Skin of body (tissue), 3 donors: ENCODE measurements at places on chromosomes 13 and 19.
A peak's percentile ranks its signal among the peaks of the same experiment; 100 is the strongest.

DNA sequence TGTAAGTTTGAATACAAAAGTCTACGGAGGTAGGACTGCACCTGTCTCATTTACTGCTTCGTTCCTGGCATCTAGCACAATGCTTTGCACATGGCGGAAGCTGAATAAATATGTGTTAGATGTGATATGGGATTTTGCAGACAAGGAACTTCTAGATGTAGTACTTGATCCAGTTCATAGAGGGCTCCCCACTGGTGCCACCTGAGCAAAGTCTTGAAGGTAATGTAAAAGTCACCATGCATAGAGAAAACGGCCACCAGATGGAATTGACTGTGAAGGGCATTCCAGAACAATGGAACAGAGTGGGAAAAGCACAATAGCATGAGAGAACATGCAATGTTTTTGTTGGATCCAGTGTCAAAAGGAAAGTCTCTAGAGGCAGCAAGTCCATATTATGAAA, 209.3 kb downstream of the HS6ST3 start:
- no peak for DNase-seq

DNA sequence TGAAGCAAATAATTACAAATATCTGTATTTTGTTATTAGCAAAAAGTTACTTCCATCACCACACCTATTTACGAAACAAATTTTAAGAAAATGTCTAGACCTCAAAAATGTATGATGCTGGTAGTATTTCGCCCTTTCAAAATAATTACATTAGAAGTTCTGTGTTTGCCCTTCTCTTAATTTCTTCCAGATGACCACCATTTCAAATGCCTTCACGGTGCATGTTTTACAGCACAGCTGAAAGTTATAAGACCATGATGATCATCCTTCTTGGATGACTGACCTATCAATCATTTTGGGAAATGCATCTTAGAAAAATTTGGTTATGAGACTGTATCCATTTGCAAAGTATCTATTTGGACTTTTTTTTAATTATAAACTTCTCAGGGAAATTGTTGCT, 390.8 kb downstream of the SLITRK6 start:
- DNase-seq, result no peak

DNA sequence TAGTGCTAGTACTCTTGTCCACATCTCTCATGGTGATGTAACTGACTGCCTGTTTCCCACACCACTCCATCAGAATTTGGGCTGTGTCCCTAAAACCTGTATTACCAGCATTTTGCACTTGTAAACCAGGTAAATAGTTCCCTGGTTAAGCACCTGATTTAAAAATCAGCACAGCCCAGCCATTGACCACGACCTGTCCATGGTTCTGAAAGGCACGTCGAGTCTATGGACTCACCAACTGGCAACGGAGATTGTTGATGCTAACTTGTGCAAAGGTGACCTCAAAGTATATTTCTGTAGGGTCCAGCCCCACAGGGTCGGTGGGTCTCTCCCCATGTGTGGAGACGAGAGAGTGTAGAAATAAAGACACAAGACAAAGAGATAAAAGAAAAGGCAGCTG, 46.7 kb upstream of the ZNF835 start:
- no peak for DNase-seq

GRCh38 chr13:111035861-111036260, 79.2 kb upstream of the ARHGEF7 start:
- DNase-seq, result no peak

DNA sequence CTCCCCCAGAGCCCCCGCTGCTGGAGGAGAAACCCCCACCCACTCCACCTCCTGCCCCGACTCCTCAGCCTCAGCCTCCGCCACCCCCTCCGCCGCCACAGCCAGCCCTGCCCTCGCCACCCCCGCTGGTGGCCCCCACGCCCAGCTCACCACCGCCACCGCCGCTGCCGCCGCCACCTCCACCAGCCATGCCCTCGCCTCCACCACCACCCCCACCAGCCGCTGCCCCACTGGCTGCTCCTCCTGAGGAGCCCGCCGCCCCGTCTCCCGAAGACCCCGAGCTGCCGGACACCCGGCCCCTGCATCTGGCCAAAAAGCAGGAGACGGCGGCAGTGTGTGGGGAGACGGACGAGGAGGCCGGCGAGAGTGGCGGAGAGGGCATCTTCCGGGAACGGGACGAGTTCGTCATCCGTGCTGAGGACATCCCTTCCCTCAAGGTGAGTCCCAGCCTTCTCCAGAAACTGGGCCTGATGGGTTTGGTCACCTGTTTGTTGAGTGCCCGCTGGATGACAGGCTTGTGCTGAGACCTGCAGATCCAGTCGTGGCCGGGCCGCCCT, 10.6 kb downstream of the PRR12 start:
- no peak for DNase-seq

- no peak for DNase-seq
These were observed 1.9 kb downstream of the PTPRS start for GRCh38 chr19:5338656-5339197.

DNA sequence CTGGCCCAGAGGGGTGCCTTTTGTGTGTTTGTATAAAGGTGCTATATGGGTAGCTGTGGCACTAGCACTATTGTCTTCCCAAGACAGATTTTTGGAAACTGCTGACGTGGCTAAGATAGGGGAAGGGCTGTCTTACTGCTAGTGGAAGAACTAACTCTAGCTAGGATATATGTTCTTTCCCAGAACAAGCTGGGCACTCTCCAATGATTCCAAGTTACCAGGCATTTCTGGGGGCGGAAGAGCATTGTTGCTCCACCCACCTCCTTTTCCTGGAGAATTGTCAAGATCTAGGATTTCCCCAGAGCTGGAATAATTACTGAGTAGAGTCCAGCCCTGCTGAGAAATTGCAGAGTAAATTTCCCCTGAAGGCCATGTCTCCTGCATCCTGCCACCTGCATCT, 408.3 kb downstream of the KLF5 start:
- no peak for DNase-seq

DNA sequence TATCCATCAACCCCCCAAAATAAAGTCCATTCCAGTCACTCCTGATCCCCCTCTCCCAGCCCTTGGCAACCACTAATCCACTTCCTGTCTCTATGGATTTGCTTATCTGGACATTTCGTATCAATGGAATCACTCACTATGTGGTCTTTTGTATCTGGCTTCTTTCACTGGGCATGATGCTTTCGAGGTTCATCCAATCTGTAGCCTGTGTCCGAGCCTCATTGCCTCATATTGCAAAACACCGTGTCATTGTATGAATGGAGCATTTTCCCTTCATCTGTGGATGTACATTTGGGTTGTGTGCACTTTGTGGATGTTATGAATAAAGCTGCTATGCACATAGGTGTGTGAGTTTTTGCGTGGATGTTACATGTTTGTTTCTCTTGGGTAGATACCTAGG, 1.4 kb upstream of the FZR1 start:
- no peak for DNase-seq

- no peak for DNase-seq
These were observed 54.5 kb downstream of the FLT3 start for GRCh38 chr13:28045861-28046260.

DNA sequence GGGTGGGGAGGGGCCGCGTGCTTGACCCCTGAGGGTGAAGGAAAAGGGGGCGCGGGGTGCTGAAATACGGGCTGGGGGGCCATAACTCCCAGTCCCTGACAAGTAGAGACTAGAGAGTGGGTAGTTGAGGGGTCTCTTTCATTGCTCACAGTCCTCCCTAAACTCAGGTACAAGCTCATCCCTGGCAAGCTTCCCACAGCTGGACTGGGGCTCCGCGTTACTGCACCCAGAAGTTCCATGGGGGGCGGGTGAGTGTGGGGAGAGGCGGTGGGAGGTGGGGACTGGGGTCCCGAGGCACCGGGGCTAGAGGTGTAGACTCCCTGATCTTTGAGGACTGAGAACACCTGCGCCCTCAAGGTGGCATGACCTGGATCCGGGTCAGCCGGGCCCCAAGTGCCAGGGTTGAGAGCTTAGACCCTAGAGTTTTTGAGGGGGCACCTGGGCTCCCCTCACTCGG, 1.3 kb downstream of the ETV2 start:
- no peak for DNase-seq

GRCh38 chr19:49581007-49581508, at the start of gene PRRG2:
Gene PRRG2, plus strand, starts transcription at chr19:49581316. Its CDS starts 1,904 bp downstream, at chr19:49583220.
- no peak for DNase-seq

DNA sequence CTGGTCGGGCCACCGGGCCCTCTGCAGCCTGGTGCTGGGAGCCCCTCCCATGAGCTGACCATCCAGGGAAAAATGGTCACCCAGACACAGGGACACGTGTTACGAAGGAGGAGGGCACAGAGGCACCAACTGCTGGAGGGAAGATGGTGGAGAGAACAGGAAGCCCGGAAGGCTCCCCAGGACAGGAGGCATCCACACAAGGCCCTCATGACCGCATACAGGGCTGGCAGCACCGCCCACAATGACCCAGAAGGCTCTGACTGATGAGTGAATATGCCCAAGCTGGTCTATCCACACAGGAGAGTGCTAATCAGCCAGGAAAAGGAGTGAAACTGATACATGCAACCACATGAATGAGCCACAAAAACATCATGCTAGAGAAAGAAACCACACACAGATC, 14.0 kb upstream of the TMEM86B start:
- DNase-seq, result no peak

DNA sequence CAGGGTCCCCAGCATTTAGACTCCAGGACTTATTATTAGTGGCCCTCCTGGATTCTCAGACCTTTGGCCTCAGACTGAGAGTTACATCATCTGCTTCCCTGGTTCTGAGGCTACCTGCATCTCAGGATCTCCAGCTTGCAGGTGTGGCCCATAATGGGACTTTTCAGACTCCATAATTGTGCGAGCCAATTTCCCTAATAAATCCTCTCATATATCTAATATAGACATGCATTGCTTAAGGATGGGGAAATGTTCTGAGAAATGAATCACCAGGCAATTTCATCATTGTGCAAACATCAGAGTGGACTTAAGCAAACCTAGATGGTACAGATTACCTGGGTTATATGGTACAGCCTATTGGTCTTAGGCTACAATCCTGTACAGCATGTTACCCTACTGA, 116.5 kb upstream of the FBXL3 start:
- no peak for DNase-seq

- DNase-seq, result no peak
These were observed 52.5 kb downstream of the C1QTNF9 start for GRCh38 chr13:24361852-24362366.

DNA sequence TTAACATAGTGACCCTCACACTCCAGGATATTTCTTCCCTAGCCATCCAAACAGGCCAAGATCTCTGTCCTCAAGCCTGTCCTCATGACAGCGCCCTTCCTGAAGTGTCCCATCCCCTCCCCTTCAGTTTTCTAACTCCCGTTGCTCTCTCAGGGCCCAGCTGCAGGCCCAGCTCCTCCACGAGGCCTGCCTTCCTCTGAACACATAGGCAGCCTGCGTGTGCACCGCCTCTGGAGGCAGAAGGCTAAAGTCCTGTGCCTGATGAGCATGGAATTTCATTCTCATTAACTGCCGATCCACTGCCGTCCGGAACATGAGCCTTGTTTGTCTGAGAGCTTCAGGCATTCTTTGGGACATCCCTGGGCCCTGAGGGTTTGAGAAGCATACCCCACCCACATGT, 306.4 kb downstream of the DCLK1 start:
- DNase-seq, result no peak

GRCh38 chr19:4391306-4391693, 9.0 kb downstream of the SH3GL1 start:
- DNase-seq, result no peak

DNA sequence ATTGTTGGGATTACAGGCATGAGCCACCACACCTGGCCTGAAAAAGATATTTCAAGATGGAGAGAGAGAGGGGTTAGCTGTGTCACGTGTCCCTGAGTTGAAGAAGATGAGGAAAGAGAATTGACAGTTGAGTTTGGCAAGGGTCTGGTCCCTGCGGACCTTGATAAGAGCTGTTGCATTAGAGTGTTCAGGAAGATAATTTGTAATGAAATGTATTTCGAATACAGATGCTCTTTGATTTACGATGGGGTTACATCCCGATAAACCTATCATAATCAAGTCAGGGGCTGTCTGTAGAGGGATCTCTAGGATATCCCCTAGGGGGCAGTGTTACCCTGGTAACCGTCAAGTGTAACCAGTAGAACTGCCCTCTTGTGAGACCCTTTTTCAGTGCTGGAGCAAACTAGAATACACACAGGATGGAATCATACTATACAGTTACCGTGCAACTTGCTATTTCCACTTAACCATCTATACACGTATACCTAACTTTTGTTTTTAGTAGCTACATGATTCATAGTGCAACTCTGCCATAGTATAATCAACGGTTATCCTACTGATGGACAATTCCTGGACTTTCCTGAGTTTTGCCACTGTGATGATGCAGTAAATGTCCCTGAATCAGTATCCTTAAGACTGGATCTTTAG, 1.5 kb upstream of the ELOF1 start:
- DNase-seq, result peak; percentile 30

DNA sequence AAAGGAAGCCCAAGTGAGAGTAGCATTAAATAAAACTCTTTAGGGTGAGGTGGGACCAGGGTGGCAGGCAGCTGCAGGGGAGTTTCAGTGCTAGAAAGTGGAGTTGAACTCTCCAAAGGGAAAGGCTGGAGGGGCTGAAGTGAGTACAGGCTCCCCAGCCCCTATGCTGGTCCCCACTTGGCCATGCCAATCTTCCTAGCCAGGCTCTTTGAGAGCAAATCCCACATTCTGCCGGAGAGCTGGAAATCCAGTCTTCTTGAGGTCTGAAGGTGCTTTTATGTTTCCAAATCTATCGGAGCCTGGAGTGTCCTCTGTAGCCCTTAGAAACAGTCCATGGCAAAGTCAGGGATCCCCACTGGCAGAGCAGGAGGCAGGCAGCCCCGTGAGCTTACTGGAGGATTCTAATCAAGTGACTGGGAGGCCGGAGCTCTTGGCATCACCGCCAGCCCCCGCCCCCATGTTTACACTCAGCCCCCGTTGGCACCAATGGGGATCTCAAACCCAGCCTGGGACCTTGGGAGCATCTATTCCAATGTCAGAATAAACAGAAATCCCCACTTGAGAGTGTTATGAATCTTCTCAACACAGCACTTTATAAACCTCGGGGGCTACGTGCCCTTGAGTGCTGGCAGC, 18.3 kb downstream of the ZNF536 start:
- DNase-seq, result no peak

- DNase-seq, result no peak
These were observed 446 bp upstream of the ZNF83 start for GRCh38 chr19:52638601-52639000.

- DNase-seq, result no peak
These were observed 7.8 kb downstream of the GAS6 start for GRCh38 chr13:113855931-113856715.
